ENCODE measurements at places on chromosomes 2 and 18.

DNA sequence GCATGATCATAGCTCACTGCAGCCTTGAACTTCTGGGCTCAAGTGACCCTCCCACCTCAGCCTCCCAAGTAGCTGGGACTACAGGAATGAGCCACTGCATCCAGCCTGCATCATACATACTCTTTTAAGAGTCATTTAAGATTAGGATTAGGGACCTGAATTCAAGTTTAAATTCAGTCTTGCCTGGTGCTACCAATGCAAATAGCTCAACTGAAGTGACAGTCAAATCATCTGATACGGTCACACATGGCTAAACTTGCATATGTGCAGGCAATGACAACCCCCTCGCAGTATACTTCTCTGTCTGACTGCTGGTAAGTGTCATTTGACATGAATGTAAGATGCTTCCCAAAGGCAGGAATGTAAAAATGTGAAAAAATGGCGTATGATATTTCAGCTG, 31.8 kb upstream of the TMEM131 start:
- no peak for DNase-seq

DNA sequence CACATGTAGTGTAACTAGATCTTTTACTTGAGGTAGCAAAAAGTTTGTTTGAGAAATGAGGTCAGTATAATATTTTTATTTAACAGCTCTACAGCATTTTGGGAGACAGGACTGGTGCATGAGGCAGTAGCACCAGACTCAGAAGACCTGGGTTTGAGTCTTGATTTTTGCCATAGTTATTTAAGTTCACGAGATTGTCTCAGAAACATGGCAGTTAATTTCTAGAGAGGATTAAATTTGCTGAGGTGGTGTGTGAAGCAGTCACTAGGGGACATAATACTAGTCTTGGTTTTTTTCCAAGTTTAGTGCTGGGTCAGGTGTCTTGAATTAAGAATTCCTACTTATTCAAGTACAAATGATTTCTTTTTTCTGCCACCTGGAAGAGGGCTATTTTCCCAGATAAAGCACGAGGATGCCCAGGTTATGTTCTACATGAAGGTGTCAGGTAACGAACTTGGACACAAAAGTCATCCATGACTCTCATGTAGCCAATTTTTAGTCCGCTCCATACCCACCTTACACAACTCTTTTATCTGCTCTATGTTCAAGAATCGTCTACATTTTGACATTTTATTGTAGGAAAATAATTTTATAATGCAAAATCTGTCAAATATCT, 1.4 kb downstream of the MARCHF7 start:
- DNase-seq: peak; percentile 30

DNA sequence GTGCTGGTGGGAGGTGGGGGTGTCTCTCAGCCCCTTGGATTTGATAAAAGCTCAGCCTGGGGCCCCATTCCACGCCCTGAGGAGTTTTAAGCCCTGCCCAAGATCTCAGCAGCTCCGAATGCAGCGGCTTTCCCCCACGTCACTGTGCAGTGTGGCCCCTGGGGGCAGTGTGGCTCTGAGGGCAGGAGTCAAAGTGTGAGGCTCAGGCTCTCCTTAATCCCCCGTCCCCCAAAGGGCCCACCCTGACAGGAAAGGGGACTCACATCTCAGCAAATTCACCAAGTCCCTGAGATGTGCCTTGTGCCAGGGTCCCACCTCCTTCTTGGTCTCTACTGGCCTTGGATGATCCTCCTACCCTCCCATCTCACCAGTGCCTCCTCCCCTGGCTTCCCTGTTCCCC, 25.2 kb downstream of the NPPC start:
- DNase-seq: no peak

GRCh38 chr2:157172866-157173578, 84.5 kb upstream of the GALNT5 start:
- no peak for DNase-seq

GRCh38 chr2:128523457-128523856, 204.8 kb upstream of the HS6ST1 start:
- no peak for DNase-seq

- DNase-seq: peak; percentile 53
Observed at GRCh38 chr18:77129150-77129551, 3.4 kb downstream of the MBP start.

DNA sequence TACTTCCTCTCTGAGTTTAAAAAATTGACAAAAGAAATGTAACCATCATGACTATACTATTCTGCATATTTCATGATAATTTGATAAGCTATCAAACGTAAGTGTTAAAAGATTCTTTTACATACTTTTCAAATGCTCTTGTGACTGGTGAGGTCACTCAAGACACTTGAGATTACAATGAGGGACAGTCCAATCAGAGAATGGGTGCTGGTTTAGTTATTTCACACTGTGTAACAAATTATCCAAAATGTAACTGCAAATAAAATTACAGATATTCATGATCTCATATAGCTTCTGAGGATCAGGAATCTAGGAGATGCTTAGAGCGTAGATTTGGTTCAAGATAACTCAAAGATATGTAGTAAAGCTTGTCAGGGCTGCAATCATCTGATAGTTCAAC, 4.4 kb upstream of the GTF2A1L start:
- no peak for DNase-seq
